ENCODE measurements at places on chromosomes 6 and 20. TPM values are rescaled to one million over a fixed set of nuclear protein-coding genes. Genes with fewer than 3 reads are reported as not detected.

DNA sequence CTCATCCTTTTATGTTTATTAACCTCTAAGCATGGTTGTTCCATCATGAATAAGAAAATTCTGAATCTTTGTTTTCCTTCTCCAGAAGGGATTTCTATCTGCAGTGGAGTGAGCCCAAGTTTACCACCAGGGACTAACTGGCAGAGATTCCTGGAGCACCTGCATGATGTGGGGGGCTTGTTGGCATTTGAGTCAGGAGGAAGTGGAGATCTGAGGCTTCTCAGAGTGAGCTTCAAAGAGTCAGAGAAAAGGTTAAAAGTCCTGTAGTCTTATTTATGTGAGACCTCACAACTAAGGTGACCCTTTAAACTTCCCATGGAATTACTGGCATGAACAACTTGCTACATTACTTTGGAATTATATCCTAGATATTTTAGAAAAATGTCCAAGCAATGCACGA, 138.1 kb upstream of the SLC24A3 start:
- no peak for DNase-seq

- peak; percentile 24 for DNase-seq
Measured at GRCh38 chr6:141326426-141326825, 806.3 kb upstream of the GJE1 start.

Gene EFCAB8
- total RNA-seq = 0.75 TPM

Gene HLA-G
- 6.9 TPM for total RNA-seq

DNA sequence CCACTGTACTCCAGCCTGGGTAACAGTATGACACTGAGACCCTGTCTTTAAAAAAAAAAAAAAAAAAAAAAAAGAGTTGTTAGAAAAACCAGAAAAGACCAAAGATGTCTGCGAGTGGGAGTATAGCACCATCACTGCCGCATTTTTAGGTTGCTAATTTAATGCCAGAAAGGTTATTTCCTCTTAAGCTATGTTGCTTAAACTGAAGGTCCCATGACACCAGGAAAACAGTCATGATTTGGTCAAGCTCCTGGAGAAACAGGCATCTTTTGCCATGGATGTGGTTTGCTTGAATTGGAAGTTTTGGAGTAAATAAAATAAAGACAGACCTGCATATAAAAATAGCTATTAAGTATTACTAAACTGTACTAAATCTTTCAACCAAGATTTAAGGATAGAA, 68.3 kb upstream of the TNFRSF21 start:
- DNase-seq = no peak

GRCh38 chr20:54792688-54793087, 317.3 kb downstream of the DOK5 start:
- no peak for DNase-seq

Gene CNR1
- total RNA-seq = not detected

DNA sequence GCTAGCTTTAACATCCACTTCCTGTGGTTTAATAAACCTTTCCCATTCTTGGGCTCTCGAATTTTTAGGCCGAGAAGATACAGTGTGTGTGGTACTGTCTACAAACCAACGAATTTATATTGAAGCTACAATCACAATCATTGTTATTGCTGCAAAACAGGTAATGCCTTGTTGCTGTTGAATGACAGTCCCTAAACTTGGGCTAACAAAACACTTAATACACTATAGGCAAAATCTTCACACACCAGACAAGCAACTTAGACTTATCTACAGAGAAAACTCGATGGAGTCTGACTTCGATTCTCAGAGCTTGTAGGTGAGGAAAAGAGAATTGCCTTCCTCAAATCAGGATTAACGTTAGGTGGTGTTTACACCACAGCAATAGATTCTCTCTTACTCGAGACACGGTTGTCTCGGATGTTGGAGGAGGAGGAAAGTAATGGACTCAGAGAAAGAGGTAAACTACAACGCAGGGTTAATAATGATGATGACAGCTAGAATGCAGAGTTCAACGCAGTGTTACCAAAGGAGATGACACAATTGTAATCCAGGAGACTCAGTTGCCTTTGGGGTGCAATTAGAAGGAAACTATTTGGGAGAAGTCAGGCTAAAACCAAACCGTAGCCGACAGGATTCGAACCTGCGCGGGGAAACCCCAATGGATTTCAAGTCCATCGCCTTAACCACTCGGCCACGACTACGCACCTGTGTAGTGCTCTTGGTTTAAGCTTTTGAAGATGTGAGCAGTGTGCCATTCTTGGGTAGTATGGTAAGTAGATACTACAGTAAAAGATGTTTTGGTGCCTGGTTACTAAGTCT, 32.5 kb upstream of the ZNF184 start:
- DNase-seq = peak; percentile 55

GRCh38 chr6:46453216-46453615, 38.0 kb downstream of the RCAN2 start:
- DNase-seq = no peak

- DNase-seq = no peak
Measured at GRCh38 chr6:44499609-44500008, 112.1 kb downstream of the CDC5L start.

DNA sequence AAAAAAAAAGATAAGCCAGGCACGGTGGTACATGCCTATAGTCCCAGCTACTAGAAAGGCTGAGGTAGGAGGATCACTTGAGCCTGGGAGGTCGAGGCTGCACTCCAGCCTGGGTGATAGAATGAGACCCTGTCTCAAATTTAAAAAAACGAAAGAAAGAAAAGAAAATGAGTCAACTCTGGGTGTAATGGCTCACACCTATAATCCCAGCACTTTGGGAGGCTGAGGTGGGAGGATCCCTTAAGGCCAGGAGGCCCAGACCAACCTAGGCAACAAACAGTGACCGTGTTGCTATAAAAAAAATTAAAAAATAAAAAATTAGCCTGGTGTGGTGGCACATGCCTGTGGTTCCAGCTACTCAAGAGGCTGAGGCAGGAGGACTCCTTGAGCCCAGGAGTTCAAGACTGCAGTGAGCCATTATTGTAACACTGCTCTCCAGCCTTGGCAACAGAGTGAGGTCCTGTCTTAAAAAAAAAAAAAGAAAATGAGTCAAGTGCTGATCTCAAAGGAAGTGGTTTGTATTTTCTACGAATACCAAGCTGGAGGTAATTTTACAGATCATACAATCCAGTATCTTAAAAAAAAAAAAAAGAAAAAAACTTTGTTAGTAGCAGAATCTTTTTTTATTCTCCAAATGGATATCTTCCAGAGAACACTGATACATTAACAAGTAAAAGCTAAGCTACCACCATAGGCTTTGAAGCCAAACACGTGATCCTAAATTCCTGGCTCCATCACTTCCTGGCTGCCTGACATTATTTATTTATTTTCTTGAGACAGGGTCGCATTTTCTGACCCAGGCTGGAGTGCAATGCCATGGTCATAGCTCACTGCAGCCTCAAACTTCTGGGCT, 5.7 kb downstream of the COMMD7 start:
- no peak for DNase-seq

GRCh38 chr6:136763255-136763654, 29.0 kb downstream of the MAP3K5 start:
- no peak for DNase-seq

DNA sequence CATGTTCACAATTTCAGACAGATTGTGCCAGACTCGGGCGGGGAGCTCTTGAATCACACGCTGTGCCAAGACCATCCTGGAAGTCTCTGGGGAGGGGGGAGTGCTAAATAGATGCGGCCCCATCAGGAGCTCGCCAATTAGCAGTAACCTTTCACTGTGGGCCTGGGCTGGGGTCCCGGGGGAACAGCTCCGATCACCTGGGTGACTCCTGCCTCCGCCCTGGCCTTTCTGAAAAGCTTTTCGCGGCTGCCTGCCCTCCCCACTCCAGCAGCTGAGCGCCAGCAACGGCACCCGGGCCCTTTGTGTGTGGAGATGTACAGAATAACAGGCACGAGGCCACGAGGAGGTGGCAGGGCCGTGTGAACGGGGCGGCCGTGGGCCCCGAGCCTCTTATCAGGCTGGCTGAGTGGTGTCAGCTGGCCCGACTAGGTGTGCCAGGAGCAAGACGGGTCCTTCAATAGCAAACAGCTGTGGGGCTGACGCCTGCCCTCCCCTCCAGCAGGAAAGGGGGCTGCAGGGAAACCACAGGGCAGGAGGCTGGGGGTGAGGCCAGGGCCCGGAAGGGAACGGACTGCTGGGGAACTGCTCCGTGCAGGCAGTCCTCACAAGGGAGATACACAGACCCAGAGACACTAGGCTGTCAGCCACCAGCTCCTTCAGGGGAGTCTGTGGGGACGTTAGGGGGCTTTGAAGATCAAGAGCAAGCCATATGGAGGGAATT, 56.8 kb downstream of the NOL4L start:
- DNase-seq = no peak

- no peak for DNase-seq
Measured at GRCh38 chr6:76026101-76026500, 46.4 kb downstream of the IMPG1 start.

Gene SGK2
- total RNA-seq = 0.47 TPM

- no peak for DNase-seq
Measured at GRCh38 chr20:3661060-3661813, 2.0 kb downstream of the GFRA4 start.

GRCh38 chr6:71602385-71603007, 283.9 kb upstream of the RIMS1 start:
- DNase-seq = no peak

DNA sequence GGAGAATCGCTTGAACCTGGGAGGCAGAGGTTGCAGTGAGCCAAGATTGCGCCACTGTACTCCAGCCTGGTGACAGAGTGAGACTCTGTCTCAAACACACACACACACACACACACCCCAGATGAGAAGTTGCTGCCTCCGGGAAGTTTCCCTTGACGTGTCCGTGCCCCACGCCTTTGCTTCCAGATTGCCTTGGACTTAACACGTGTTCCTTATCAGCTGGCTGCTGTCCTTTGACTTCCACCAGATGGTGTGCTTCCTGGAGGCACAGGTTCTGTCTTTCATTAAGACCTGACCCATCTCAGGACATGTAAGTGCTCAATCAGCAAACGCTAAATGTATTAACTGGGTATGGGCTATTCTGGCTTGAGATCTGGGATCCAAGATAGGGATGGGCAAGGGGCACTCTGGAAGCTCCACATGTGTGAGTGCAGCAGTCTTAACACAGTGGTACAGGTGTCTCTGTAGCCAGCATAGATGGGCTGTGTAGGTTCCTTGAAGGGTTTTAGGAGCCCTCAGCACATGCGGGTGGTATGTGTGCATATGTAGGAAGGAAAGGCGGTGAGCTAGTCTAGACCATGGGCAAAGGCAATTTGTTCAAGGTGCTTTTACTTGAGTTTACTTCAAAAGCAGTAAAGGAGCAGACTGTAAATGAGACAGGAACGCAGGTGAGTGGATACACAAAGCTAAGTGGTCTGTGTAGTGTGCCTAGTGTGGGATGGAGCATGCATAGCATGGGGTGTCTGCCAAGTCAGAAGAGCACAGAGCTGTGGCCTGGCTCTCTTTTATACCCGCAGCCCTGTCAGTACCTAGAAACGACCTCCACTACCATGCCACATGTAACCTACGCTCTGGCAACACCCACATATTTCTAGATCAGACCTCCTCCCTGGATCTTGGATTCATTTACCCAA, 11.6 kb downstream of the PIGT start:
- no peak for DNase-seq

DNA sequence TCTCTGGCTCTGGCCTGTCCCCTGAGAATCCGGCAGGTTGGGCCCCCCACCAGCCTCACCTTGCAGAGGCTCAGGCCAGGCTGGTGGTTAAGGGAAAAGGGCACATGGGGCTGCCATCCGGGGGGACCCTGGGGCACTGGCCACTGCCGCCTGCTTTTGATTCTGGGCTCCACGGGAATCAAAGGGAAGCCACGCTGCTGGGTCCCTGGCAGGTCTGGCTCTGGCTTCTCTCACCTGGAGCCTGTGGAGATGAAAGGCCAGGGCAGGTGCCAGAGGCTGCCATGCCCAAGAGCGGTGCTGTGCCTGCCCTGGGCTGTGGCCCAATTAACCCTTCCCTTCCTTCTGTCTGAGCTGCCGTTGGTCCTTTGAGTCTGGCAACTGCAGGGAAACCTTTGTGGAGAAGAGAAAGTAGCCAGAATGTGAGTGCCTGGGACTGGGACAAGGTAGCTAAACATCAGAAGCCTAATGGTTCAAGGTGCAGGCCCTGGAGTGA, 9.4 kb upstream of the CDH22 start:
- DNase-seq = no peak

Gene MRAP2
- total RNA-seq = not detected

DNA sequence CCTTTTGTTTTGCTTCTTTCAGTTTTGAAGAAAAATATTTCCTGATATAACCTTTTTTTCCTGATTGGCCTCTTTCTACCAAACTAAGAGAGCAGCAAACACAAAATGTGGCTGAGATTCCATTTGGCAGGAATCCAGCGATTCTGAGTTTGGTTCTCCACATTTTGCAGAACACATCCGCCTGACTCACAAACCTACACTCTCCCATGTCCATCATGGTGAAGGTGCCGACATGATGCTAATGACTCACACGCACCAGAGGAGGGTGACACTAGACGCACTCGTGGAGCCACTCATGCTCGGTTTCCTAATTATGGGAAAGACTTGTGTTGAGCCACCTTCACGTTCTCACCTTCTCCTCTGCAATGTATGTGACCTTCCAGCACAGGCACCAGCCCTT, 45.9 kb upstream of the DUSP22 start:
- no peak for DNase-seq

- no peak for DNase-seq
Measured at GRCh38 chr6:37010402-37010892, 5.0 kb downstream of the FGD2 start.

Gene LRRC73
- 0.56 TPM for total RNA-seq

Gene EMILIN3
- not detected for total RNA-seq

GRCh38 chr6:12782136-12782535, 65.6 kb downstream of the PHACTR1 start:
- DNase-seq = no peak

- no peak for DNase-seq
Measured at GRCh38 chr6:135002229-135002844, 52.3 kb downstream of the HBS1L start.

GRCh38 chr20:18999086-18999485, 185.5 kb downstream of the SCP2D1 start:
- no peak for DNase-seq
